Stimulated activated CD8-positive, alpha-beta memory T cell treated with anti-CD3 and anti-CD28 coated beads, Interleukin-7, amount 100 ng/mL, for 1 hour (primary cell): ENCODE measurements at places on chromosomes 12 and 14.

GRCh38 chr12:28802706-28803438 lies 346.2 kb upstream of the FAR2 start:
- no peak for DNase-seq

DNA sequence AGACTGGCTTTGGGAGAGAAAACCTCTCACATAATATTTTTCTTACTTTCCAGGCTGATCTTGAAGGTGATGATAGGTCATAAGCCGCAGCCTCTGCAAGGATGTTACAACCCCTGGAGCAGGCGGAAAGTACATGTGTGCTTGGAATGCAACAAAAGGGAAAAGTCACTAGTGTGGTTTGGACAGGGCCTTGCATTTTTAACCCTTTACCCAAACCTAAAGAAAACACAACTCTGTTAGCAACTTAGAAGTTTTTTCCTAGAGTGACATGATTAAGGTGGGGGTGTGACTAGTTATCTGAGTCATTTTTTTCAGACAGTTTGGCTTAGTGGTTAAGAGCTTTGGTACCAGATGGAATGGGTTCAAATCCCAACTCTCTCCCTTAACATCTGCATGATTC lies 97.0 kb downstream of the TMEM30B start:
- DNase-seq, result no peak

DNA sequence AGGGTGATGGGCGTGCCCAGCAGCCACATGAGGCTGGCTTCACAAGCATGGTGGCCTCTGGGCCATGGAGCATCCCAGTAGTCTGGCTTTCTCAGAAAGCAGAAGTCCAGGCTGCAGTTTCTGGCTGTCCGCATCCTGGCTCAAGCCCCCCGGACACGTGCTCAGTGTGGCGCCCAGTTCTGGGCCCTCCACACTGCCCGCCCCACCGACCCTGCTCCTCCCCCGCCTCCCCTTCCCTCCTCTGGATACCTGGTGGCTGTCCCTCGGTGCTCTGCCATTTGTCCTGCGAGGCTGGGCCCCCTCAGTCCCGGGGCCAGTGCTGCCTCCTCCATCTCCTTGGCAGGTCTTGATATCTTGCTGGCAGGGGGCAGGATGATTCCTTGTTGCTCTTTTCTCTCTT lies 31.6 kb downstream of the LRCOL1 start:
- DNase-seq, result no peak

DNA sequence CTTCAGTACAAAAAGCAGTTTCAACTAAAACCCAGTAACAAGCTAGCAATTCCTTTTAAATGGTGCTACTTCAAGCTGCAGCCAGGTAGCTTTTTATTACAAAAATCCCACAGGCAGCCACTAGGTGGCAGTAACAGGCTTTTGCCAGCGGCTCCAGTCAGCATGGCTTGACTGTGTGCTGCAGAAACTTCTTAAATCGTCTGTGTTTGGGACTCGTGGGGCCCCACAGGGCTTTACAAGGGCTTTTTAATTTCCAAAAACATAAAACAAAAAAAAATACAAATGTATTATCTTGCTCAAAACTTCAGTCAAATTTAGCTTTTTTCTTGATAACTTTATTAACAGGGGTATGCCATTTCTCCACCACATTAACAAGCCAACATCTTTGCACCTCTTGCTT lies 3.6 kb upstream of the CLEC4E start:
- peak; percentile 49 for DNase-seq

- DNase-seq, result no peak
Observed at GRCh38 chr14:90003526-90004307, 48.0 kb downstream of the TDP1 start.

- DNase-seq, result no peak
Observed at GRCh38 chr14:89988787-89989186, 33.1 kb downstream of the TDP1 start.

- no peak for DNase-seq
Observed at GRCh38 chr14:58733451-58734208, 95.9 kb downstream of the DACT1 start.

GRCh38 chr12:131007031-131007739 lies 53.5 kb downstream of the ADGRD1 start:
- no peak for DNase-seq

DNA sequence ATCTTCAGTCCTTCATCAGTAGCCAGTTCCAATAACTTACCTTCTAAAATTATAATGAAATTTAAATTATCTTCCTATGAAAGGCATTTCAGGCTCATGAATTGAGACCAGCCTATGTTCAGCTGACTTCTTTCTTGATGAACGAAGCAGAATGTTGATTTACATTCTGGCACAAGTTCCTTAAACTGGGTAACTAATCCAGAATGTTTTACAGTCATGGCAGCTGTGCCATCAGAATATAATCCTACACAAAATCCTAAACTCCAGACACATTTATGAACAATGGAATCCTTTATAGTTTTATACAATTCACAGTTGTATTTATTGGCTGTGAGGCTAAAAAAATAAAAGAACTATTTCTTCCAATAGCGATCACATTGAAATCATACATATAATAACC lies 97.3 kb upstream of the CPM start:
- no peak for DNase-seq

DNA sequence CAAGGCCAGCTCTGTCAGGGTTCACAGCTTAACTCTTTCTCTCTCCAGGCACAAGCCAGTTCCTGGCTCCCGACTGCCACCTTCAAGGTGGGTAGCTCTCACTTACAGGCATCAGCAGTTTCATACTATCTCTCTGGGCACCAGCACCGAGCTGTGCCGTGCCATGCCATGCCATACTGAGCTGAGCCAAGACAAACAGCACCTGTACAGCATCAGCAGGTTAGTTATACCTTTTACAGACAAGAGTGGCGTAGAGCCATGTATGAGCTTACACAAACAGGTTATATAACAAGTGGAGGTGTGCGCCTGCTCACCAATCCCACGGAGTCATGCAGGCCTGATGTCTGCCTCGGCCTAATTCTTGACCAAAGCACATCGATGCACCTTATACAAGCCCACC lies 1098.7 kb downstream of the AACS start:
- no peak for DNase-seq

GRCh38 chr12:99985129-99985570 lies 414 bp upstream of the ANKS1B start:
- no peak for DNase-seq

DNA sequence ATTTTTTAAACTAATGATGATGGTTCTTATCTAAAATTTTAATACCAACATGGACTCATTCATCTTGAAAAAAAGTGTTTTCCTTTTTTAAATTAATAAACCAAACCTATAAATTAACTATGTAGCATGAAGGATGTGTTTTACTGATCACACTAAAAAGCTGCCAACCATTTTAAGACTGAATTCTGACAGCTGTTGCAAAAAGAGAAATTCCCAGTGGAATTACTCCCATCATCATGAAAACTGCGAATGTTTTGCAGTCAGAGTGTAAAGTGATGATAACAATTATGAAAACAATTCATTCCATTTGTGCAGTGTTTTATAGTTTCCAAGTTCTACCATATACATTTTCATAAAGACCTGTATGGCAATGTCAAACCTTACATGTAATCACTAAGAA lies 232.8 kb downstream of the SLC2A13 start:
- no peak for DNase-seq

GRCh38 chr12:82426081-82426480 lies 67.8 kb downstream of the METTL25 start:
- no peak for DNase-seq

GRCh38 chr12:32482226-32482625 lies 82.9 kb downstream of the FGD4 start:
- no peak for DNase-seq

DNA sequence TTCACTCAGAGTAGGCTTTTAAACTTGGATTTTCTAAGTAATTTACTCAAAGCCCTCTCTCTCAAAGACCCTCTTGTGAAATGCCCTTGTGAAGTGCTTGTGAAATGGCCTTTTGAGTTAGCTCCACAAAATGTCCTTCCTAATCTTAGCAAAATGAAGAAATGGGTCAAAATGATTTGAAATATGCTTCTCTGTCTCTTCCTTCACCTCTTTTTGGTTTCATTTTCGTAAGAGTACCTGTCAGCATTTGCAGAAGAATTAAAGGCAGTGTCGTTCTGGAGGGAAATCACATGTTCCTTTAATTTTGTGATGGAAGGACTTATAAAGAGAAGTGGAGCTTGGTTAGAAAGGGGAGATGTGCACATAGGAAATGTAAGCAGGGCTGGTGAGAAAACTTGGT lies 93.7 kb downstream of the HMGA2 start:
- no peak for DNase-seq

- no peak for DNase-seq
Observed at GRCh38 chr12:129076441-129077320, 223.4 kb downstream of the GLT1D1 start.

- no peak for DNase-seq
Observed at GRCh38 chr12:120514002-120514401, 15.0 kb downstream of the COQ5 start.

- no peak for DNase-seq
Observed at GRCh38 chr12:15320881-15321280, 1.4 kb upstream of the PTPRO start.
